ENCODE measurements at places on chromosomes 3 and 15.

DNA sequence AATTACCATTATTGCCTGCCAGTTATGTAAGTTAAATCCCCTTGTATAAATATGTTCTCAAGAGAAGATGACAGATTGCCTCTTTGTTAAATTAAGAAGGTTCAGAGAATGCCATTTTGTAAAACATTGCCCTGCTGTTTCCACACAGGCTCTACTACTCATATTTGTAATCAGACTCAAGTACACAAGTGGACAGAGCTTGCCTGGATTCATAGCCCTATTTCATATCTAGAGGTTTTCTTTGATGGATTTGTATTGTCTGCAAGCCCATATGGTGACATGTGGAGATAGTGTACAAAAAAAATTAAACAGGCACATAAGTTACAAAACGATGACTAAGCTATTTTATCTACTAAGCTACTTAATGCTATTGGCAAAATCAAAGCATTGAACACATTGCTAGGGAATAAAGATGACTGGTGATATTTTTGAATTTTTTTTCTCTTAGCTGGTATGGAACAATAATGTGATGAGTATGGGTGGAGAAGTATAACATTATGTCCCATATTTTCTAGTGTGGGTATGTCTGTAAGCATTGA is 1286.6 kb upstream of the ALCAM start:
- no peak for DNase-seq

DNA sequence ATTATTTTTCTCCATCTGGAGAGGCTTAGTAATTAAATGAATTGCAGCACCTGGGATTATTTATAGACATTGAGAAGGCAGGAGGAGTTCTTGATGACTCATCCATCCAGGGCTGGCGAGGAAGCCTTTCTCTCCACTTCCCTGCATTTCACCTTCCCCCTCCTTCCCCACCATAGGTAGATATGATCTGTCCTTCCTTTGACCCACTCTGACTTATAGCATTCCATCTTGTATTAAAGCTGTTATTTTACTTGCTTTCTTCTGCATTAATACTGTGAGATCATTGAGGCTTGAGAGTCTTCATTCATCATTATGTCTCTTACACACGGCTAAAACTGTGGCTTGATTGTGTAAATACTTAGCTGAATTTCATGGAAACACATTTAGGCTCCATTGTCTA is 288.8 kb downstream of the FEZF2 start:
- DNase-seq = no peak

GRCh38 chr15:26323566-26323965 is 449.3 kb downstream of the GABRB3 start:
- no peak for DNase-seq

GRCh38 chr15:83943849-83944404 is 290.0 kb downstream of the ADAMTSL3 start:
- DNase-seq = no peak

All from T-helper 2 cell (primary cell).